ENCODE measurements at places on chromosomes 4 and X.

DNA sequence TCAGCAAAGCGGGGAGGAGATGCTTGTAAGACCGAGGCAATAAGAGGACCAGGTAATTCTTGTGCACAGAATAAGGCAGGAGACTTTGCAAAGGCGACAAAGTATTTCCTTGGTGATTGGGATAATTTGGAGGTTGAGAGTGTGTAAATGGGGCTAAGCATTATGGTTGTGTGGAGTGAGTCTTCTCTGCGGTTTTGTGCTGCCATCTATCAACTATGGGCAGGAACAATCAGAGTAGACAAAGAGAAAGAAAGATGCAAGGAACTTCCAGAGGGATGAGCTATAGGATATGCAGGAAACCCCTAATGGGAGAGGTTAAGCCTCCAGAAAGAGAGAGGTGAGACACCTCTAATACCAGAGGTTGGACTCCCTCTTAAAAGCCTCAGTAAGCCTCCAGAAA lies 339.8 kb downstream of the PAPSS1 start:
- no peak for DNase-seq

- no peak for DNase-seq
Observed at GRCh38 chr4:27046851-27047250, 186.2 kb downstream of the STIM2 start.

DNA sequence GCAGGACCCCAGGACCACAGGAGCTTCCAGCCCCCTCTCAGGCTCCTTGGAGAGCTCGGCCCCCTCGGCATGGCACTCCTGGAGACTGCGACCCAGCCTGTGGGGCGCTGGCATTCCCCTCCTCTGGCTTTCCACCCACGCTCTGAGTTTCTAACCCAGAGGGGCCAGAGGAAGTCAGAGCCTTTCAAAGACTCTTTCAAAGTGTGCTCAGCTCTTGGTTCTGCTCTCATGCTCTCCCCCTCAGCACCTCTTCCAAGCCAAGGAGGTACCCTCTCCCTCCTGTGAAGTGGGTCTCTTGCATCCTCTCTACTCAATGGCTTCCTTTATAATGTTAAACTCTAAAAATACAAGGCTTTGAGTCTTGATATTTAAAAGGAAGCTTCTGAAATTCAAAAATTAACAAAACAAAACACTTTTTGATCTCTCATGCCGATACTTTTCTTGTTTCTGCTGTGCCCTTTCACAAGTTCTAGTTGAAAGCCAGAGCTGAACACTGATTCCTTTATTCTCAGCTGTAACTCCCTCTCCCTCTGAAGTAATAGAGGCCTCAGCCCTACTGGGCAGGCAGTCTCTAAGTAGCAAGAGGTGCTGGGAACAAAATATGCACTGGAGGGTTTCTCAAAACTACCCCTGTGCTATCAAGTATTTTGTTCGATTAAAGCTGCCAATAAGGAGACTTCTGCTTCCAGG lies 82.8 kb downstream of the NAT8L start:
- no peak for DNase-seq

DNA sequence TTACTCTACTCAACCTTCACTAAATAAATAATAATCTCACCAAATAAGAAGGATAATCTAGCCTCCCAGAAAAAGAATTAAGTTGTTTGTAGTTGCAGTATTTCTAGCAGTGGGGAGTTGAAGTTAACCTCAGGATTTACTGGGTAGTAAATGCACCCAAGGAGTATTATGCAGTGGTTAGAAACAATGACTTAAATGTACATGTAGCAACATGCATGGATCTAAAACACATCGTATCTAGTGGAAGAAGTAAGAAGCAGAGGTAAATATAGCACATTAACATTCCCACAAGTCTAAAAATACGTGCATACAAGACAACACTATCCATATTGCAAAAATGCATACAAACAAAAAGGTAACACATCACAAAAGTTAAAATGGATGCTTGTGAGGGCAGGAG lies 44.2 kb upstream of the SMAD1 start:
- DNase-seq = no peak

DNA sequence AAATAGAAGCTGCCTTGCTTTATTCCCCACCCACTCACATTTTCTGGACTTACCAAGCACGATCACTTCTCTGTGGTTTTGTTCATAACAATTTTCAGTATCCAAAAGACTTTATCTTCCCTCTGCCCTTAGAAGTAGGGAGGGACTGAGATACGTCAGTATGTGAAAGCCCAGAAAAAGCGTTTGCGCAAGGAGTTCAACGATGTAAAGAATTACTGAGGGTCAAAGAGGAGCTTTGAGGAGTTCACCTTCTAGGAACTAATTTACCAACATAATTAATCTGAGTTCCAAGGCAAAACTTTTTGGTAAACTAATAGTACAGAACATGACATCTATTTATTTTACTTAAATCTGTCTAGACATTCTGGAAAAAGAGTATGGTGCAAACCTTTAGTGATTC lies 84.6 kb downstream of the MBNL3 start:
- DNase-seq = no peak

- no peak for DNase-seq
Observed at GRCh38 chrX:47864785-47865184, 28.1 kb downstream of the ZNF81 start.

DNA sequence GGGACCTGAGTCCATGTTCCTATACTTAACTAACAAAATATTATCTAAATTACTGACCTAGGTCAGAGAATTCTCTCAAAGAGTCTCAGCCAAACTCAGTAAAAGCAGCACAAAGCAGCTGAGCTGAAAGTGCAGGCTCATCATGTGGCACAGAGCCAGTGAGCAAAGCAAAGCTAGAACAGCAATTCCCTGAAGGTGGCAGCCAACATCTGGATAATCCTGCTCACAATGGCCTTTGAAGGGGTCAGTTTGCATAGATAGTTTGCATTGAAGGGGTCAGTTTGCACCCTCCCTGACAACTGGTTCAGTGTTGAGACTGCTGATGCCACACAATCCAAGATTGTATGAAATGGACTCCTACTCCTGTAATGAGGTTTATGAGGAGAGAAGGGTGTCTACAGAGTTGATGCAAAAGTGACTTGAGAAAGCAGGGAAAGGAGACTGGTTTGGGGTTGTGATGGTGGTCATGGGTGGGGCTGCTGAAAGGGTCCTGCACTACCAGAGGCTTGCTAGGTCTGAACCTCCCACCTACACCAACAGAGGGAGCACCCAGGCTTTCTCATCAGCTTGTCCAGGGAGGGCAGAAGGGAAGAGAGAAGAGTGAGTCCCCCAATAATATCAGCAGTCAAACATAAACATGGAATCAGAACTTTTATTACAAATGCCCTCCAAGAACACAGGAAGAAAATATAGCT lies 39.7 kb downstream of the TRIM61 start:
- DNase-seq = no peak

- DNase-seq = no peak
Observed at GRCh38 chr4:2788532-2789103, 4.3 kb upstream of the SH3BP2 start.

- no peak for DNase-seq
Observed at GRCh38 chr4:61214680-61215079, 14.6 kb downstream of the ADGRL3 start.

DNA sequence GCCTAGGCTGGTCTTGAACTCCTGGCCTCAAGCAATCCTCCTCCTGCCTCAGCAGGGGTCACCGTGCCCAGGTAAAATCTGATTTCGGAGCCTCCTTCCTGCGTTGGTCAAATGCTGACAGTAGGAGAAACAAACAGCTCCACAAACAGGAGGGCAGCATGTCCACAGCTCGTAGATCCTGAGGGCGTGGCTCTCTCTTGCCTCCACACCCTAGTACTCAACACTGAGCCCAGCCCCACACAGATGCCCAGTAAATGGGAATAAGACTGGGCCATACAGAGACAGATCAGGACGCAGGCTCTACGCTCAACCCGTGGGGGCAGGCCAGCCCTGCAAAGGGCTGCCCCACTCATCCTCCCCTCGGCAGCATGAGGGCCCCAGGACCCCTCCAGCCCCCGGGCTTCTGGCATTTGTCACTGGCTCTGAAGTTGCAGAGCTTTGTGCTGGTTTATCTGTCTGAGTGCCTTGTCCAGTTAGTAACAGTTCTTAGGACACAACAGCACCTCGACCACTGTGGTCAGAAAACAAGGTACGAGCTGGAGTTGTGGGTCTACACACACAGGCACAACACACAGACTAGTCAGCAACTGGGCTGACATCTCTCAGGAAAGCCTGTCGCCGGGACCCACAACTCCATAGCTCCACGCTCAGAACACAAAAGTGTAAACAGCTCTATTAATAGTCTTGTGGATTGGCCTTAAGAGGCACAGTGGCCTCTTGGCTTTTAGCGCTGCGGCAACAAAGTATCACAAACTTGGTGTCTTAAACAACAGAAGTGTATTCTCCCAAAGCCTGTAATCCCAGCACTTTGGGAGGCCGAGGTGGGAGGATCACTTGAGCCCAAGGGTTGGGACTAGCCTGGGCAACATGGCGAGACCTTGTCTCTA lies 5.2 kb downstream of the TNIP2 start:
- DNase-seq = no peak

DNA sequence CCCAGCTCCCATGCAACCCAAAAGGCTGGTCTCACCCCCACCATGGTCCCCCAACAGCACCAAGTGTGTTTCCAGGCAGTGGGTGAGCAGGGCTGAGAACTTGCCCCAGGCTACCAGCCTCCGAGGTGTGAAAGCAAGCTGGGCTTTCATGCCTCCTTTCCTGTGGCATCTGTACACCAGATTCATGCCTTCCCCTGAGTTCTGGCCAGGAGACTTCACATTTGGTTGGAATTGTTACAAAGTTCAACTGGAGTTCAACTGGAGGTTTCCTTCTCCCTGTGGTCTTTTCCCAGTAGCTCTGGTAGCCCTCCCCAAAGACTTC lies 77.6 kb upstream of the RAB40AL start:
- no peak for DNase-seq

DNA sequence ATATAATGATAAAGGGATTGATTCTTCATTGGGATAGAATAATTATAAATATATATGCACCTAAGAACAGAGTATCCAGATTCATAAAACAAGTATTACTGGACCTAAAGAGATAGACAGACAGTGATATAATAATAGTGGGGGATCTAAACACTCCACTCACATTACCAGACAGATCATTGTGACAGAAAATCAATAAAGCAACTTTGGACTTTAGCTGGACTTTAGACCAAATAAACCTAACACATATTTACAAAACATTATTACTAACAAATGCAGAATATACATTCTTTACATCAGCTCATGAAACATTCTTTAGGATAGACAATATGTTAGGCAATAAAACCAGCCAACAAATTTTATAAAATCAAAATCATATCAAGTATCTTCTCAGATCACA lies 14.6 kb downstream of the AGTR2 start:
- DNase-seq = no peak

GRCh38 chr4:78689261-78689660 lies 86.9 kb upstream of the BMP2K start:
- DNase-seq = no peak

GRCh38 chr4:128512161-128512560 lies 224.5 kb upstream of the PGRMC2 start:
- DNase-seq = no peak

GRCh38 chrX:153673428-153674218 lies at the start of gene PNCK:
TSS of gene PNCK (minus strand) at chrX:153673813. CDS start at chrX:153673076, 737 bp downstream.
- DNase-seq = no peak

- no peak for DNase-seq
Observed at GRCh38 chrX:720825-721224, 90.2 kb downstream of the SHOX start.

DNA sequence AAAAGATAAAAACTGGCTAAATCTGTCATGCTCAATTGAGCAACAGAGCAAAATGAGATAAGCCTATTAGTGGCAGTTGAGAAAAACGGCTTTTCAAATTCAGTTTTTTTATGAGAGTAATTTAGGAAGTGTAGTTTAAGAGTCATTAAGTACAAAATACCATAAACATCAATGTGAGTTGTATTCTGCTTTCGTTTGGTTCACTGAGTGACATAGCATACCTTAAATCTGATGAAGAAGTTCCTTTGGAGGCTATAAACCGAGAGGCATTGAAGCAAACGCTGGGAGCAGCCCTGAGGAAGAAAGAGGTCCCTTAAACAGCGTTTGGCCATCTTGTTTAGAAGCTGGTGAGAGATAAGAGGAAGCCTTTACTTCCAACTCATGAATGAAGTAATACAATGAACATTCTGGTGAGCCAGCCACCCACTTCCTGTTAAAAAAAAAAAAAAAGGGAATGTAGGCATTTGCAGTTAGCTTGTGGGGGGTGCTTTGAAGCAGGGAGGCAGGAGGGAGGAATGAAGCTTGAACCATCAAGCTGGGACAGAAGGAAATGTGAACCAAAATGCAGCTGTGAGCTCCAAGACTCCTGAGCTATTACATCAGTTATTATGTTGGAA lies 132.3 kb downstream of the ZNF330 start:
- DNase-seq = no peak

DNA sequence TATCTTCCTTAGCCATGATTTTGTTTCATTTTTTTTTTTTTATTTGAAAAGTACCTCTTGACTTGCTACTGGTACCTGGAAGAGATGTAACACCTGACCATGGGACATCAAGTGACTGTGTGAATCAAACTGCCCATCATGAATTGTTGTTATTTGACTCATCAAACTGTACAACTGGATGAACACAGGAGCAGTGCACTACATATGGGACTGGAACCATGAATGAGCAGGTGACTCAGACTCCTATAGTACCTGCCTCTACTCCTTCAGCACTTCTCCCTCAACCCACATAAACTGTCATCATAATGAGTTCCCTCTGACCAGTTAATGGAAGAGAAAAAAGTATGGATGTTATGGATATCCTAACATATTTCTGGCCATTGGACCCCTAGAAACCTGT lies 15.9 kb upstream of the UBE2D3 start:
- DNase-seq = no peak

DNA sequence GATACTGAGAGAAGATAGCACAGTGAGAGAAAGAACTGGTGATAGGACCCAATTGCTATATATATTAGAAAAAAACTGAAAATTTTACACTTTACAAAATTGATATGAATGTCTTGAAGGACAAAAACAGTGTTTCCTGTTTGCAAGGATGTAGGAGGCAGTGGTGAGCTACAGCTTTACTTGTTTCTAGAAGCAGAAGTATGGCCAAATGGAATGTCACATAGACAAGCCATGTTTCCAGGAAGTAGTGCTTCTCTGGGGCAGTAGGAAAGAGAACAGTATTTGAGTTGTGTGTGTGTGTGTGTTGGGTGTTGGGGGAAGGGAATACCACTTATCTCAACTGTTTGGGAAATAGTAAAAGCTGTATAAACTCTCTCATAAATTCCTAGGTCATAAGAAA lies 60.9 kb upstream of the IBSP start:
- no peak for DNase-seq

DNA sequence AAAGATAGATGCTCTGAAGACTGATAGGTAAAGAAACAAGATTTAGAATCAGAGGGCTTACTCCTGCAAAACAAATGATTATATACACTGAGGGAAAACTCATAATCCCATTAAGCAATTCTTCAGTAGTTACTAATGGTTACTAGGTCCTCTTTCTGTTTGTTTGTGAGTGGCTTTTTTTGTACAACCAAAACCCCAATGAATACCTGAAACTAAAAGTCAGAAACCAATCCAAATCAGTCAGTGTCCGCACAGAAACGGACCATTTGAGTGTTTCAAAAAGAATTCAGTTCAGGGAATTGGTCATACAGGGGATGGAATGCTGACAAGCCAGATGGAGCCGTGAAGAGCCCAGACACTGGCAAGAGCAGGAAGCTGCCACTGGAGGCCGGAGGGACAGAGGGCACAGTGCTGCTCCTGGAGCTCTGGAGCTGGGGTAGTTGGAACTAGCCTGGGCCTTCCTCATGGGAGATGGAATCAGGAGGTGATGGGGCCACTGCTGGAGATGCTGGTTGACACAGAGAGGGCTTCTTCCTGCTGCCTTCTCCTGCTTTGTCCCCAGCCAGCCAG lies 31.9 kb downstream of the SETD7 start:
- no peak for DNase-seq
